ENCODE measurements at places on chromosomes 13 and 19. TPM values are rescaled to one million over a fixed set of nuclear protein-coding genes. Genes with fewer than 3 reads are reported as not detected.
A peak's percentile ranks its signal among the peaks of the same experiment; 100 is the strongest.

CEACAM5 gene
- total RNA-seq, result not detected

DNA sequence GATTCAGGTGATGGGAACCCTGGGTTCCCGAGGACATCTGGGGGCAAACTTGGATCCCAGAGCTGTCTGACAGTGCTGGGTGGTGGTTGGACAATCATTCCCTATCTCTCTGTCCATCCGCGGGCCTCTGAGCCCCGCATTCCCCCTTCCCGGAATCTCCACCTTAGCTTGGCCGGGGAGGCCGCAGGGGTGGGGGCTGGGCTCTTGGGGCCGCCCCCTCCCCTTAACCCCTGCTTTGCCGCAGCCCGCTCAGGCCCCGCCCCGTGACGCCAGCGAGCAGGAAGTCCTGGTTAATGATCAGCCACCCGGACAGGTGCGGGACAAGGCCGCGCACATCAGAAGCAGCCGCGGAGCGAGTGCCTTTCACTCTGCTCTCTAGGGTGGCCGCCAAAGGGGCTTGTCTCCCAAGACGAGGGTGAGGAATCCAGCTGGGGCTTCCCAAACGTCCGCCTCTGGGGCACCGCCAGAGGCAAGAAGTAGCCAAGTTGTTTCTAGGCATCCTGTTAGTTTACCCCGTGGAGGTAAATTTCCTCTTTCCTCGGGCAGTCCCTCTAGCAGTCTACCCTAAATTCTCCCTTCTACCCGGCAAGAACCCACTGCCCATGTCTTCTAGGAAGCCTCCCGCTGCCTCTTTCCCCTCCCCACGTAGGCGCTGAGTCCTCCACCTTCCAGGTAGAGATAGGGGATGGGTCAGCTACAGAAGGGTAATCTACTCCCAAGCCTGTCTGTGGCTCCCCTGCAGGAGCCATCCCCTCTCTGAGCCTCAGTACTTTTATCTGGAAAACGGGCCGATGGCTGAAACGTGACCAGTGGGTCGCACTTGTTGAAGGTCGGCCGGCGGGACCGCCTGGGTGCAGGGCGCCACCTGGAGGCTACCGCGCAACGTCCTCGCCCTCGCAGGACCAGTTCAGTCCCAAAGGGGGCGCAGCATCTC is 3.0 kb downstream of the IRF2BP1 start:
- H3K27me3 ChIP-seq, result peaks cover 8% of the 10 kb centered on the region
- DNase-seq, result peak; percentile 92
- peaks cover 32% of the 10 kb centered on the region for H3K4me1 ChIP-seq
- peak overlapping the region; percentile 66 for H3K4me3 ChIP-seq
- peak overlapping the region; percentile 39 for H3K27ac ChIP-seq

ZNF709 gene
- 1.9 TPM for total RNA-seq

GRCh38 chr13:73850104-73850873 is 283.9 kb downstream of the KLF12 start:
- no peaks in the 10 kb centered on the region for H3K27me3 ChIP-seq
- no peak overlapping the region for H3K27ac ChIP-seq
- no peak overlapping the region for H3K4me3 ChIP-seq
- H3K4me1 ChIP-seq, result peaks cover 35% of the 10 kb centered on the region
- no peak for DNase-seq
- H3K36me3 ChIP-seq, result peaks cover 11% of the 10 kb centered on the region

GRCh38 chr13:33761740-33762139 is 56.2 kb upstream of the RFC3 start:
- no peaks in the 10 kb centered on the region for H3K27me3 ChIP-seq
- DNase-seq, result no peak
- H3K4me1 ChIP-seq, result no peaks in the 10 kb centered on the region
- H3K36me3 ChIP-seq, result no peaks in the 10 kb centered on the region

KXD1 gene
- total RNA-seq, result 86.7 TPM

DNA sequence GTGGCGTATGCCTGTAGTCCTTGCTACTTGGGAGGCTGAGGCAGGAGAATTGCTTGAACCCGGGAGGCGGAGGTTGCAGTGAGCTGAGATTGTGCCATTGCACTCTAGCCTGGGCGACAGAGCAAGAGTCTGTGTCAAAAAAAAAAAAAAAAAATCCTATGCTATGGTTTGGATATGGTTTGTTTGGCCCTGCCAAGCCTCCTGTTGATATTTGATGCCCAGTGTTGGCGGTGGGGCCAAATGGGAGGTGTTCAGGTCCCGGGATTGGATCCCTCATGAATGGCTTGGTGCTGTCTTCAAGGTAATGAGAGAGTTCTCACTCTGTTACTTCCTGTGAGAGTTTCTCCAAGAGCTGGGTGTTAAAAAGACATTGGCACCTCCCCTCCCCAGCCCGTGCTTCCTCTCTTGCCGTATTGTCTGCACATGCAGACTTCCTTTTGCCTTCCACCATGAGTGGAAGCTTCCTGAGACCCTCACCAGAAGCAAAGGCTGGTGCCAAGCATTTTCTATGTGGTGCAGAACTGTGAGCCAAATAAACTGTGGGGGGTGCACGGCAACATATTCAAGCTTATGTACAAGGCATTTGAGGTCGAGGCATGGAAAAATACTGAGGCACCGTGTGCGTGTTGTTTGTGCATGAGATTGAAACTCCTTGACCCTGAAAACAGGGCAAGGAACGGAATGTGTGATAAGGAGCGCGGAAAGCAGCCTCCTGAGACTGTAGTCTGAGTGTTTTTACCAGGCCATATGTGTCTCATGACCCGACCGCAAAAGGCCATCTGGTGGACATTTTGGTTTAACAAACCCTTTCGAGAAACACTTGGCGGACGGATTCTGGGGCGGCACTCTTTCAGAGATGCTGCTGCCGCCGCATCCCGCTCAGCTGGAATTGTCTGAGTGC is 7.3 kb downstream of the SIGLEC9 start:
- H3K27ac ChIP-seq, result peak overlapping the region; percentile 73
- H3K36me3 ChIP-seq, result no peaks in the 10 kb centered on the region
- DNase-seq, result peak; percentile 70
- H3K4me1 ChIP-seq, result peaks cover 65% of the 10 kb centered on the region
- H3K4me3 ChIP-seq, result peak overlapping the region; percentile 56

RNF113B gene
- total RNA-seq, result not detected

CDC42EP5 gene
- total RNA-seq, result not detected

KRTDAP gene
- not detected for total RNA-seq

LNX2 gene
- total RNA-seq, result 5.8 TPM

- H3K27me3 ChIP-seq, result peaks cover 33% of the 10 kb centered on the region
- H3K36me3 ChIP-seq, result no peaks in the 10 kb centered on the region
- no peak for DNase-seq
- H3K27ac ChIP-seq, result no peak overlapping the region
- no peak overlapping the region for H3K4me3 ChIP-seq
- H3K4me1 ChIP-seq, result no peaks in the 10 kb centered on the region
These were observed 7.2 kb downstream of the ATP8A2 start for GRCh38 chr13:25379011-25379410.

KLK12 gene
- not detected for total RNA-seq

- peaks cover 3% of the 10 kb centered on the region for H3K27me3 ChIP-seq
- H3K4me1 ChIP-seq, result peaks cover 45% of the 10 kb centered on the region
- DNase-seq, result peak; percentile 52
- H3K27ac ChIP-seq, result peak overlapping the region; percentile 92
- H3K4me3 ChIP-seq, result peak overlapping the region; percentile 93
- H3K36me3 ChIP-seq, result peaks cover 4% of the 10 kb centered on the region
These were observed 850 bp downstream of the MTMR6 start for GRCh38 chr13:25286308-25286968.

- H3K4me1 ChIP-seq, result peaks cover 49% of the 10 kb centered on the region
- peak overlapping the region; percentile 86 for H3K4me3 ChIP-seq
- peak; percentile 70 for DNase-seq
- peak overlapping the region; percentile 94 for H3K27ac ChIP-seq
These were observed 520 bp downstream of the ZNF787 start for GRCh38 chr19:56120371-56121179.

ERCC5 gene
- 52.0 TPM for total RNA-seq

RXFP2 gene
- not detected for total RNA-seq

DNA sequence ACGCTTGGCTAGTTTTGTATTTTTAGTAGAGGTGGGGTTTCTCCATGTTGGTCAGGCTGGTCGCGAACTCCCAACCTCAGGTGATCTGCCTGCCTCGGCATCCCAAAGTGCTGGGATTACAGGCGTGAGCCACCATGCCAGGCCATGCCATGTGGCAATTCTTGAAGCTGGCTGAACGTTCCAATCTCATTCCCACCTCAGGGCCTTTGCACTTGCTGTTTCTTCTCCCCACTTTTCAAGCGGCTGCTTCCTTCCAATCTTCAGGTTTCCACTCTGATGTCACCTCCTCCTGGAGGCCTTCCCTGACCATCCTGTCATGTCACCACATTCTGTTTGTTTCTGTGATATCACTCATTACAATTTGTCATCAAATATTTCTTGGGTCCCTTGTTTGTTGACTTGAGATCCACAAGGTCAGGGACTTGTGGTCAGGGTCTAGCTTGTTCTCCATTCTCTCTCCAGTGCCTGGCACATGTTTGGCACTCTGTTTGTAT is 4.2 kb downstream of the EPOR start:
- H3K4me3 ChIP-seq, result peak overlapping the region; percentile 85
- peaks cover 11% of the 10 kb centered on the region for H3K36me3 ChIP-seq
- H3K4me1 ChIP-seq, result peaks cover 56% of the 10 kb centered on the region
- H3K27me3 ChIP-seq, result peaks cover 8% of the 10 kb centered on the region

DNA sequence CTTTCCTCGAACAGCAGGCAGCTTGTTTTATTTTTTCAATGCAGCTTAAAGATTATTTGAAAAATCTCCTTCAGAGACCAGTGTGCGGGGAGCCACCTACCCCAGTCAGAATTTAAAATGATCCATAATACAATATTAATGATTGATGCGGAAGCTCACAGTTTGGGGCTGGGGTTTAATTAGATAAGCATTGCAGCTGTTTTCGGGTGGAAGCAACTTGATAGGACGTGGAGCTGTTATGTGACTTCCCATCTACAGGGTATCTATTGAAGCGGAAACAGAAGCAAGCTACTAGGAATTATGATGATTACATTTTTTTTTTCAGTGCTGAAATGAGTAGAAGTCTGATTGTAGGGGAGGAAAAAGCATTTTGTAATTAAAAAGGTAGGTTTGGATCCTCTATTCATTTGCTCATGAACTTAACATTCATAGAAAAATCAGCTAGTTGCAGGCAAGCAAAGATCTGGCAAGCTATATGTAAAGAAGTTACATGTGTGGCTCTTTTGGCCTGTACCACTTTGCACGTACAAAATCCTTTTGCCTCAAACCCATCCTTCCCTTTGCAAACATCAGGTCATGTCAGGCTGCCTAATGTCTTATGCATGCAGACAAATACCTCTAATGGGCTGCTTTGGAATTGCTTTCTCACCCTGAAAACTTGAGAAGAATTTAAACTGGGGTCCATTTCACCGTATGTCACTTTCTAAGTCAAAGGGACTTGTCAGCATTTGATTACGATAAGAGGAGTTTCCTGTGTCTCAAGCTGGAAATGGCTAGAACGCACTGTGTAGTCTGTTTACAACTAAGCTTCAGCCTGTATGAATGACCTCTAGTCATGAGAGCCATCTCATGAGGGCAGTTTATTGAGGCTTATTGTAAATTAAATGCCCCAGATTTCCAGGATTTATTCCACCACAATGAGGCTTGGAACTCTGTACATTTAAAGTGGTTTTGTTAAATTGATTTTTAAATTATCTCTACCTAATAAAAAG is 267.1 kb upstream of the TMTC4 start:
- H3K4me1 ChIP-seq, result no peaks in the 10 kb centered on the region
- H3K27me3 ChIP-seq, result peaks cover 16% of the 10 kb centered on the region
- H3K27ac ChIP-seq, result no peak overlapping the region

KLK2 gene
- not detected for total RNA-seq

DNA sequence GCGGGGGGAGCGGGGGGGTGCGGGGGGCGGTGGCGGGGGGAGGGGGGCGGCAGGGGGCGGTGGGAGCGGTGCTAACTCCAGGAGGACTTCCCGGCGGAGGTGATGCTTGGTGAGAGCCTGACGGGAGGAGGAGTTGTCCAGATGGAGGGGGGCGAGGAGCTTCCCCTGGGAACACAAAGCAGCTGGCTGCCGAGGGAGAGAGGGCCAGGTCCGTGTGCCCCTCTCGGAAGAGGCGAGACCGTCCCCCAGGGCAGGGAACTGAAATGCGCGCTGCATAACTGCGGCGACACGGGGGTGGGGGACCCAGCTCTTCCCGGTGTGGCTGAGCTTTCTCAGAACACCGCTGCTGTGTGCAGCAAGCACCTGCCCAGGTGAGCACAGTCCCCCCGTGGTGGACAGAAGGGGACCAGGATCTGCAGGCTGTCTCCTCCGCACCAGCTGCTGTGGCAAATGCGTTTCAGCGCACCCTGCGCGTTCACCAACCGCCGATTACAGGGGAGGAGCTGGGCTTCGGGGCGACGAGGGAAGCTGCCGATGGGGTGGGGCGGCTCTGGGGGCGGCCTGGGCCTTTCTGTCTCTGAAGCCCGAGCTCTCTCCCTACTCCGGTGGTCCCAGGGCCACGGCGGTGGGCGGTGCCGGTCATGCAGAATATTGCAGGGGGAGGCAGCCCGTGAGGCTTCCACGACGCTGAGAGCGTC is 54.7 kb upstream of the F7 start:
- H3K27ac ChIP-seq, result no peak overlapping the region
- H3K27me3 ChIP-seq, result no peaks in the 10 kb centered on the region
- H3K4me3 ChIP-seq, result no peak overlapping the region
- no peaks in the 10 kb centered on the region for H3K4me1 ChIP-seq
- no peak for DNase-seq

PRKD2 gene
- 62.3 TPM for total RNA-seq

ZNF653 gene
- 6.8 TPM for total RNA-seq

DNA sequence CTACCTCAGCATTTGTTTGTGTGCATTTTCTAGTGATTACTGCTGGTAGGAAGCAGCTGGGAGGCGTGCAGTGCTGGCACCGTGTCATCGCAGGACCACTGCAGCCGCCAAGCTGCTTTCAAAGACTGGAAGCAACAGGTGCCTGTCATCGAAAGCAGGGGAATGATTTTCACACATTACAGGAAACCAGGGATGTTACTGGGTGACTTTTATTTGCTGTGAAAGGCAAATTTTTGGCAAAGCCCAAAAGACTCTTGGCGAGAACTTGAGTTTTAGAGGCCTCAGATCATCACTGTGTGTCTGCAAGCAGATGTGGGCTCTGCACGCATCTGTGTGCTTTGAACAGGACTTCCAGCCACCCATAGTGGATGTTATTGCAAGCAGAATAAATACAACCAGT is 176.4 kb downstream of the FLT1 start:
- DNase-seq, result no peak
- H3K36me3 ChIP-seq, result no peaks in the 10 kb centered on the region
- H3K27ac ChIP-seq, result no peak overlapping the region
- no peaks in the 10 kb centered on the region for H3K4me1 ChIP-seq
- no peaks in the 10 kb centered on the region for H3K27me3 ChIP-seq
- H3K4me3 ChIP-seq, result no peak overlapping the region

GAPDHS gene
- total RNA-seq, result not detected

- no peak overlapping the region for H3K27ac ChIP-seq
- no peak overlapping the region for H3K4me3 ChIP-seq
- H3K27me3 ChIP-seq, result peaks cover 5% of the 10 kb centered on the region
- peak; percentile 81 for DNase-seq
- H3K4me1 ChIP-seq, result peaks cover 10% of the 10 kb centered on the region
These were observed 292.1 kb downstream of the SPRY2 start for GRCh38 chr13:80048802-80049201.
